ENCODE measurements at places on chromosomes 5 and 9. TPM values are rescaled to one million over a fixed set of nuclear protein-coding genes. Genes with fewer than 3 reads are reported as not detected.

The CATSPER3 gene
- polyA plus RNA-seq, result 1.7 TPM

The ZSWIM6 gene
- polyA plus RNA-seq, result 34.3 TPM

GRCh38 chr9:86175223-86175622 is 75.9 kb upstream of the GOLM1 start:
- DNase-seq, result no peak

DNA sequence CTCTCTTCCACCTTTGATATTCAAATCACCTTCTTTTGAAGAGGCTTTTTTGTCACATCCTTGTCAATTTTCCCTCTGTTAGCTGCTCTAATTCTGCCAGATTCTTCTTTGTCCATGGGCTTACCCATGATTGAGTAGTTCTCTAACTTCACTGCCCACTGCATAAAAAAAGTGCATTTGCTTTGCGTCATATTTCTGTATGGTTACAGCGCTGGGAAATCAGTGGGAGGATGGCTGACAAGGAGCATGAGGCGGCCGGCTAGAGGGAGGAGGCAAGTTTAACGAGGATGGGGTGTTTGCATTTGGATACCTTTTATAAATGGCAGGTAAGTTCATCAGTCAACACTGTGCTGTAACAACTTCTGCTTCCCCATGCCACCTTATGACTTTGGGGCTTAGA is 116.5 kb upstream of the LHFPL2 start:
- DNase-seq, result no peak

The LIFR gene
- 87.7 TPM for polyA plus RNA-seq

DNA sequence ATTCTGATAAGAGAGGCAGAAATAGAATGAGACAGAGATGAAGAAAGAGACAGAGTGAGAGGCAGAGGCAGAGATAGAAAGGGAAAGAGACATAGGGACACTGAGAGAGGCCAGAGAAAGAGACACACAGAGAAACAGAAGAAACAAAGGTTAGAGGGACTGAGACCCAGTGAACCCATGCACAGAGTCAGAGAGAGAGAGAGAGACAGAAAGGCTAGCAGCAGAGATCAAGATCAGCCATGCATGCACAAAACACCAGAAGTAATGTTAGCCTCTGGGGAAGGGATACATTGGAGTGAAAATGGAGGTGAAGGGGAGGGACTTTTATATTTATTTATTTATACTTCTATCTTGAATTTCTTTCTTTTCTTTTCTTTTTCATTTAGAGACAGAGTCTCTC is 14.1 kb upstream of the SPARC start:
- no peak for DNase-seq

The CDX1 gene
- 0.45 TPM for polyA plus RNA-seq

The TLX3 gene
- polyA plus RNA-seq, result not detected

DNA sequence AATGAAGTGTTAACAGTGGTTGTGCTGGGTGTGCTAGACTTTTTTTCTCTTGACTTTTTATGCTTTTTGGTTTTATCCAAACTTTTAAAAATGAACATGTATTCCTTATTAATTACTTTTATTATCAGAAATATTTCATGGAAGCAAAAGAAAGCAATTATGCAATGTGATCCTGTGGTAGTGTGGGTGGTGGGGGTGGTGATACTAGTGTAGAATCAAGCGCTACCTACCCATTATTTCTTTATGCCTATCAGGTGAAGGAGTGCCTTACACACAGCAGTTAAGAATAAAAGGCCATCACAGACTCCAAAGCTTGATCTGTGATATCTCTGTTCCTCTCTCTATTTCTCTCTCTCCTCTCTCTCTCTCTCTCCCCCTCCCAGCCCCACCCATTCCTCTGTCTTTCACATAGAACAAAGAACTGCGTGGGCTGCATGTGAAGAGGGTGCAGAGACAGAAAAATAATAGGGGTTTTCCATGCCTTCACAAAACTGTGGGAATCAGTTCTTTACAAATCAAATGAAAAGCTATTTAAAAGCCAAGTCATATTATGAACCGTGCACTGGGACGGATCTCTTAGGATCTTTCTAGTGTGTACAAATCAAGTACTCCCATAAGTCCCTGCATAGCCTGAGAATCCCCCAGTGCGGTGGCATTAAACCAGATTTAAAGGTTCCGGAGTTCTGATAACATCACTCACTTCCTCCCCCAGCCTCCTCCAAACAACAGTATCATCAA is 351.2 kb downstream of the RAB3C start:
- DNase-seq, result no peak

The SETD9 gene
- 20.5 TPM for polyA plus RNA-seq

- no peak for DNase-seq
These were observed 49.9 kb upstream of the PPP2CA start for GRCh38 chr5:134275822-134276221.

DNA sequence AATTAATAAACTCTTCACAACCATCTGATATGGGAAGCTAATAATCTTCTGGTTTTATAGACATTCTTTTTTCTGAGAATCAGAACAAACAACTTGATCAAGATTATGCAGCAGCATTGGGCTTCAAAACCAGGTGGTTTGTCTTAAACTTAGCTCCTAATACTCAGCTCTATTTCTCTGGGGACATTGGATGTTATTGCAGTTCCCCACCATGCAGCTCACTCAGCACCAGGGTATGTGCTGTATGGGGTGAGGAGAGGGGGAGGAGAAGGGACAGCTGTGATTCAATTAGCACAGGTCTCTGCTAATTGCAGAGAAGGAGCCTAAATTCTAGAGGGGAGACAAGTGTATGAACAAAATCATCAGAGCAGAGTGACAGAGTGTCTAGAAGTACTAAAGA is 210.7 kb upstream of the TNC start:
- no peak for DNase-seq

DNA sequence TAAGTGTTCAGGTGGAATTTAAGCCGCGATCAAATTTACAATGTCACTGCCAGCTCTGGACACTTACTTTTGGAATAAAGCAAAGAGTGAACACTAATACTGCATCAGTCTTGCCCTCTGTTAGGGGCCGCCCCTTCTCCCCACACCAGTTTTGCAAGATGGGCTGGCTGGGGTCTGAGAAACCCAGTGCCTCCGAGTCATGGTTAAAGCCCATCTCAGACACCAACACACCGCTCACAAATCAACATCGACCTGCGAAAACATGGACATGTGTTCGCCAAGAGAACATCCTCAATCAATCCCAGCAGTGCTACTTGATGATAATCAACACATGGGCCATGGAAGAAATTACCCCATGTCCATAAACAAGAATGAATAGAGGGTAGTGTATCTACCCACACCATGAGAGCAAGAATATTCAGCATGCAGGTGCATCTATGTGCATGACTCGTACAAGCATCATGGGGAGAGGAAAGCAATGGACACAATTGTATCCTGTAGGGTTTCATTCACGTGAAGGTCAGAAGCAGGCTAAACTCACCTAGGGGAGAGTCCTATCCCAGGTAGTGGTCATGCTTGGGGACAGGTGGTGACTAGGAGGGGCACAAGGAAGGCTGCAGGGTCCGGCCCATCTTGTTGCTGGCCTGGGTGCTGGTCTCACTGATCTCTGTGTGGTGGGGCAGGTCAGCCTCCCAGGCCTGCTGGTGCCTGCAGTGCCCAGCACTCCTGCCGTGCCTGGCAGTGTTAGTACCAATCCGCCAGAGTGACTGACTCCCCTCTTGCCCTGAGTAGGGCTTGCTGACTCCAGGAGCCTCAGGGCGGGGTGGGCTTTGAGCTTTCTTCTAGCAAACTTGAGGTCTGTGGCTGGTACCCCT is 5.0 kb downstream of the S1PR3 start:
- no peak for DNase-seq

The HACD4 gene
- 3.6 TPM for polyA plus RNA-seq

The LYRM7 gene
- polyA plus RNA-seq, result 17.4 TPM

DNA sequence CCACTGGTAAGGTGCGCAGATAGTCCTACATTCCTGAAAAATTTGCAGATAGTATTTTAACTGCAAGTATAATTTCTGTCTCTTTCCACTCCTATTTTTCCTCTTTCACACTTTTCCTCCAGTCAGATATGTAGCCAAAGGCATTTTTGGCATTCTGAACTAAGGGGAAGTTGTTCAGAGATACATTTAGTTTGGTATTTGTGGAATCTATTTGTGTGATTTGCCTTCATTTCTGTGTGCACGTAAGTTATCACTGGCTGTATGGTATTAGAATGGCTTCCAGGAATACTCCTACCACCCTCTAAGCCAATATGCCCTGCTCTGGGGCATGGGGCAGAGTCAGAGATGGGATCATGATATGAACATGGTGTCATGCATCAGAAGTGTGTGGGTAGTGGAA is 45.8 kb upstream of the GRAMD2B start:
- DNase-seq, result no peak

DNA sequence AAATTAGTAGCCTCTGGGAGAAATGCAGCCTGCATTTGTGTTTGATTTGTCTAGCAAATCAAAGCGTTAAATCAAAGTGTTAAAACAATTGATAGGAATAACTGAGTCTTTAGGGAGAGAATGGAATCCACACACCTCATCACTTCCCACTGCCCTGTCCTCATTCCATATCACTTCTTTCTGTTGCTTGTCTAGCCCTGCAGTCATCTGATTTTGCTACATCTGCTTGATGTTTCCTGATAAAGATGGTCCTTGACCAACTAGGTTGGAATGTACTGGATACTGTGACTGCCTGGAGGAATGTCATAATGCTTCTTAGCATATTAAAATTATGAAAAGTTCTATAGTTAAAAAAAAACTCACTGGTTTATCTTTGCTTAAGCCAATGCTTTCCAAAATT is 119.9 kb downstream of the DOCK2 start:
- no peak for DNase-seq

DNA sequence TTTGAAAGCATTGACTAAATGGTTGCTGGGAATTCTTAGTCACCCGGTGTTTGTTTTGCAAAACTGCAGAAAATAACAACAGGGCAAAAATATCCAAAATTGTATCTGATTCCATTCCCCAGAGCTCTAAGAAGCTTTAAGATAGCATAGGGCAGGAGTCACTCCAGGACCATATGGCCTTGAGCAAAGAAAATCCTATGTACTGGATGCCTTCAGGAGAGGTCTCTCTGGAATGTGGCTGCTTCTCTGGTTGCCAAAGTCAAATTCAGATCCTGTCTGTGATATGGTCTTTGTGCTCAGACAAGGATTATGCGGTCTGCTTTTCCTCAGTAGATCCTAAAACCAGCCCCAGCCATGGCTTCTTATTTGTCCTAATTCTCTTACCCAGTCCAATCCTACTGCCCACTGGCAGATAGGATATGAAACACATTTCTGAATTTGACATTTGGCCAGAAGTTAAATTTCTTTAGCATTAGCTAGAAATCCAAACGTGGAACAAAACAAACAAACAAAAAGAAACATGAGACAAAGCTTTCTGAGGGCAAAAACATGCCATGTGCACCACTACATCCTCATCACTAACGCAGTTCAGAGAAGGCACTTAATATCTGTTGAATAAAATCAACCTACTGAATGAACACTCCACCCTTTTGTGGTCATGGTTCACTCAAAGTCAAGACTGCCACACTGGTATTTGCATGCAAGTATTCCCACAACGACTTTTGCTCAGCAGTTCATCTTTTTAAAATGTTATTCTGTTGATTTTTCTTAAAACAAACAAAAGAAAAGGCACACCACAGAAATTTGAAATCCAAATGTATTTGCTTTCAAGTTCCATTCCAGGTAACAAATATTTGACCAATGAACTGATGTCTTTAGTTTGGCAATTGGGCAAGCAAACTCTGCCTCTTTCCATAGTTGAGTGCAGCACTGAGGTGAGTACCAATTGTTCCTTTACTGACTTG is 165.7 kb downstream of the TRPM6 start:
- DNase-seq, result no peak

DNA sequence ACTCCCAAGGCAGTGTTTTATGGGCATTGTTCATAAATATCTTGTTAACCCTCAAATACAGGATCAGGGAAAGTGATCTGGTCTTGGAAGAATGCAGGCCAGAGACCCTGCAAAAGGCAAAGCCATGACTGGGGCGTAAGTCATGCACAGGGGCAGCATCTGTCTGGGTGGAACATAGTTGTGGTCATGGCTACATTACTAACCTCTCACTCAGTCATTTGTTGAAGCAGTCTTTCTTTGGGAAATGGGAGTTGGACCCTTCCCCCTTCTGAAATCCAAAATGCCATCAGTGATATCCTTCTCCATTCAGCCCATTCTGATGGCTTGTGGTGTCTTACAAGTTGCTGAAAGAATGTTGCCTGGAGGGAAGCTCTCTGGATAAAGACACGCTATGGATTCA is 68.1 kb downstream of the GDNF start:
- no peak for DNase-seq

The F2RL1 gene
- 38.4 TPM for polyA plus RNA-seq

GRCh38 chr5:150461231-150461630 is 11.7 kb upstream of the RPS14 start:
- DNase-seq, result no peak

The PLEKHG4B gene
- 15.0 TPM for polyA plus RNA-seq

The CEL gene
- polyA plus RNA-seq, result 4.7 TPM

The PCBD2 gene
- polyA plus RNA-seq, result 17.1 TPM

DNA sequence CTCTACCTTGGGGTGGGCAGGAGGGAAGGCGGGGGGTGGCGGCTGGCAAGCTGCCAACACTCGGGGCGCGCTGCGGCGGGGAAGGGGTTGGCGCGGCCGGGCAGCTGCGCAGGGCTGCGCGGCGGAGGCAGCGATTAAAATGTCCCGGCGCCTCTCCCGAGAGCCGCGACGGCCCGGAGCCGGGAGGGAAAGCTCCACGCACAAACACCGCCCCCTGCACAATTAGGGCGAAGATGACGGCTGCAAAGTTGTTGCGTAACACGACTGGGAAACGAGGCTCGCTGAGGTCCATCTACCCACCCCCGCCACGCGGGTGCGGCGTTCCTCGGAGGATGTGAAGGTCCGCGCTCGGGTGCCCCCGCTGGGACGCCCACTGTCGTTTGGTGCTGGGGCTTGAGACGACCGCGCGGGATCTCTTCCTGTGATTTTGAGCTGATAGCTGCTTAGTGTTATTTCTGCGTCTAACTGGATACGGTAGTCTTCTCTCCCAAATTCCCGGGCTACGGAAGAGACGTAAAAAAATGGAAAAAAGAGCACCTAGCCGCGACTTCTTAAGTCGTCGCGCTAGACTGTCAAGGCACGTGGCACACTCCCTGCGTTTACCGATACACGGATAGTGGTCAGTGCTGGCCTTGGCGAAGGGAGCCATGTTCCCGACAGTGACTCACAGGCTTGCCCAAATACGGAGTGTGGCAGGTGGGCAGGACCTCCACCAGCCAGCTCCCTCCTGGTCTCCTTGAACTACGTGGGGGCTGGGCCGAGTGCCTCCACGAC is 958 bp upstream of the NFIL3 start:
- peak; percentile 53 for DNase-seq

Data from left kidney (tissue), 8 donors.